CD4-positive, alpha-beta T cell treated with Interleukin-21 for 1 hour (primary cell): ENCODE measurements at places on chromosomes 13 and 19.

GRCh38 chr19:28532765-28533341, 680.1 kb downstream of the UQCRFS1 start:
- DNase-seq: no peak

GRCh38 chr13:84645196-84646012, 763.1 kb upstream of the SLITRK1 start:
- DNase-seq: no peak

GRCh38 chr19:48635263-48635965, 1.8 kb downstream of the DBP start:
- DNase-seq: peak; percentile 74

DNA sequence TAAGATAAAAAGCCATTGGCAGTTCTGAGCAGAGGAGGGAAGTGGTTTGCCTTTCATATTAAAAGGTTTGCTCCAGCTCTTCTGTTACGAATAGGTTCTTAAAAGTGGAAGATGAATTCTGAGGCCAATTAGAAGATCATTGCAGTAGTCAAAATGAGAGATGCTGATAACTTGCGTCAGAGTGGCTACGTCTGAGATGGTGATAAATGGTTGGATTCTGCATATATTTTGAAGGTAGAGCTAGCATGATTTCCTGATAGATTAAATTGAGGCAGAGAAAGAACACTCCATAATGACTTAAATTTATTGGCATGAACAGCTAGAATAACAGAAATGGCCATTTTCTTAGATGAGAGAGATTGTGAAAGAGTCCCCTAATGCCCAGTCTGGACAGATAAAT, 652.6 kb downstream of the DACH1 start:
- no peak for DNase-seq

GRCh38 chr13:57624565-57625435, 6.7 kb upstream of the PCDH17 start:
- DNase-seq: no peak

GRCh38 chr13:113114511-113115362, 7.9 kb upstream of the F10 start:
- no peak for DNase-seq

DNA sequence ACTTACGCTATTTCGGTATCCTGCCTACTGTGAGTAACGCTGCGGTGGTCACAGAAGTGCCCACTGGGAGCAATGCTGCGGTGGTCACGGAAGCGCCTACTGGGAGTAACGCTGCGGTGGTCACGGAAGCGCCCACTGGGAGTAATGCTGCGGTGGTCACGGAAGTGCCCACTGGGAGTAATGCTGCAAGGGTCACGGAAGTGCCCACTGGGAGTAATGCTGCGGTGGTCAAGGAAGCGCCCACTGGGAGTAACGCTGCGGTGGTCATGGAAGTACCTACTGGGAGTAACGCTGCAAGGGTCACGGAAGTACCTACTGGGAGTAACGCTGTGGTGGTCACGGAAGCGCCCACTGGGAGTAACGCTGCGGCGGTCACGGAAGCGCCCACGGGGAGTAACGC, 52.1 kb upstream of the SOX1 start:
- DNase-seq: no peak

- DNase-seq: peak; percentile 44
These were observed 33.7 kb downstream of the VSTM1 start for GRCh38 chr19:54029930-54030490.

DNA sequence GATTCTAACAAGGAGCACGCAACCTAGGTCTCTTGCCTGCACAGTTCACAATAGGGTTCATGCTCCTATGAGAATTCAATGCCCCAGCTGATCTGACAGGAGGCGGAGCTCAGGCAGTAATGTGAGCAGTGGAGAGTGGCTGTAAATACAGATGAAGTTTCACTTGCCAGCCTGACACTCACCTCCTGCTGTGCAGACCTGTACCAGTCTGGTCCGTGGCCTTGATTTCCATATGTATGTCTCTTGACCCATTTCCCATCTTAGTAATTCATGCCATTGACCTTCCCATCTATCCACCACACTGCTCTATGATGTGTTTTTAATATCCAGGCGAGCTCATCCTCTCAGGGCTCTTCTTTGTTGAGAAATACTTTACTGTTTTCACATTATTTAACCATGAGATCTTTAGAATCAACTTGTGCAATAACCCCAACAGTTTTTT, 95.2 kb downstream of the LRCH1 start:
- no peak for DNase-seq

DNA sequence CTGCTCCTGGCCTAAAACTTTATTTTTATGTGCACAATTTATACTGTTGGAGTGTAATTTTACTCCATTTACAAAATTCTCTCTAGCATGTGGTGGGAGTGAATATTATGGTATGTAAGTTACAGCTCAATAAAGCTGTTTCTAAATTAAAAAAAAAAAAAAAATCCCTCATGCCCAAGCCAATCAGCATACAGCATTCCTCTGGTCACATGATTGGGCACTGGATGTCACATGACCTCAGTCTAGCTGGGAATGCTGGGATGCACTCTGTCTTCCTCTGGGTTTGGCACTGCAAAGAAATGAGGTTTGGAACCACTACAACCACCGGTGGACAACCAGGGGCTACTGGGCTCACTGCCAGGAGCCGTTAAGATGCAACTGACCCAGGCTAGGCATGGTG, 67.6 kb downstream of the ZNF557 start:
- DNase-seq: no peak

- DNase-seq: no peak
These were observed 8.3 kb downstream of the COL4A1 start for GRCh38 chr13:110298505-110299282.

DNA sequence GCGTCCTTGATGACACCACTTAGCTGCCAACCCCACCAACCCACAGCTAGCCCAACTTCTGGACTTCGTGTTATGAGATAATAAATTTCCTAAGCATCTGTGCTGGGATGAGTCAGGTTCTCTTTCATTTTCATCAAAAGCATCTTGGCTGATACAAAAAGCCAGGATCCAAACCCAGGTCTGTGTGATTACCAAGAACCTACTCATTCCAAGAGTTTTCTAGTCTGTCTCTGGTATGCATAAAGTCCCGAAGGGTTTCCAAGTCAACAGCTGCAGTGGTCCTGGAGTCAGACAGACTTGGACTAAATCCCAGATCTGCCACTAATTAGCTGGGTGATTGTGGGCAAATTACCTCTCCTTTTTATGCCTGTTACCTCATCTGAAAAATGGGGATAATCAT, 55.5 kb upstream of the SERP2 start:
- no peak for DNase-seq

DNA sequence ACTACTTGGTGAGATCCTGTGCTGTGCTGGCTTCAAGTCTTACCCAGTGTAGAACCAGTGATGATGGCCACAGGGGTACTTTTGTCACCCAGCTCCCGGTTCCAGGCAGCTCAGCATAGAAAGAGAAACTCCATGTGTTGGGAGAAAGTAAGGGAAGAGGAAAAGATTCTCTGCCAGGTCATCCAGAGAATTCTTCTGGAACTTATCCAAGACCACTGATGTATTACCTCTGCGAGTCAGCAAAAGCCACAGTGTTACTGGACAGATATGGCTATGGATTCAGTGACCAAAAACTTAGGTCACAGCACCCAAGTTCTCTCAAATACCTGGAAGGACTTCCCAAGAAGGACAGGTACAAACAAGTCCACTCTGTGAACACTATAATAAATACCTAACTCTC, 399.5 kb upstream of the MIR17HG start:
- DNase-seq: no peak

DNA sequence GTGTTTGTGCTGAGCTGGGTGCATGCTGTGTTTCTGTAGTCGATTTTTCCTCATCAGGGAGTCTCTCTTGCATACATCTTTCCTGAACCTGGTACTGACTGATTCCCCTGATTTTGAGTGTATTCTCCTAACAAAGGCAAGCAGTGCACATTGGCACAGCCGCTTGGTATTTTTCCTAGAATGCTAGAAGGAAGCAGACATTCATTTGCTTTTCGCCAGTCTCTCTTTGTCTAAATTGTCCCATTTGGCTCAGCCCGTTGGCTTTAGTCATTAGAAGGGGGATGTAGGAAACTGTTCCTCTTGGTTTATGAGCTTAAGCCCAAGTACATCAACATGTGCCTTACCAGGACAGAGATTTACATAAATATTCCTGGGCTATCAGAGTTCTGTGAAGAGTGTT, 266.1 kb upstream of the TMTC4 start:
- no peak for DNase-seq

DNA sequence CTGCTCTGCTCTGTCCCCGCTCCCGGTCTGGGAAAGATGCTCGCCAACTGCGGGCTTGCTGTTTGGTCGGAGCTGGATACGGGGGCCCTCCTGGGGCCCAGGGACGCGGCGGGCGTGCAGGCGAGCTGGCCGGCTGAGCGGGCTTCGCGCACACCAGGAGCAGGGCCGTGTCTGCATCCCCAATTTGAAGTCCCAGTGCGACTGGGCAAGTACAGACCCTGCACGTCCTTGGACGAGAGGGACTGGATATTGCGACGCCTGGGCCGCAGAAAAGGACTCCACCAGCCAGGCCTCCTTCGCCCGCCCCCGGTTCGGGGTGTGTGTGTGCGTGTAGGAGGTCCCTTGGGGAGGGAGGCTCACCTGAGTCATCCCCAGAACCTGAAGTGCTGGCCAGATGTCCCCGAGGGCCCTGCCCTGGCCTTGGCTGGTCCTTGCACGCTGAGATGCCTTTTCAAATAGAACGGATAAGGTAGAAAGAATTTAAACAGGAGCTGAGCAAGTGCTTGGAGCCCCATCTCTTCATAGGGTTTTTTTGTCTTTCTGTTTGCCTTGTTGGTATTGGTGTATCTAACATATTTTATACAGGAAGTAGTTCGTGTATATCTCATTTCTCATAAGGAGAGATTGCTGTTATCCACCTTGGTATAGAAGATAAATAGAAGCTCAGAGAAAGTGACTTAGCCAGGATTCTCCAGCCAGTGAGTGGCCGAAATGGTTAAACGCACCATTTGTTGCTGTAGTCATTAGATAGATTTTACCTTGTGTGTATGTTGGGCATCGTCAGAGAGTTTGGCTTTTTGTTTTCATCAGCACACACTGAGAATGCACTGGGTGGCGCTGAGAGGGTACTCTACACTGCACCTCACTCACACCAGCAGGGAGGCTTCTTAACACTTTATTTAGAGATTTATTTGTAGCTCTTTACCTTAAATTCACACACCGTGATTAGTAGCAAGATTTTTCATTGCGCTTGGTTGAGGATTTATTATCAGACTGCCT, 1.1 kb downstream of the NAXD start:
- DNase-seq: peak; percentile 29

GRCh38 chr13:50366488-50367174, 351.4 kb downstream of the KCNRG start:
- peak; percentile 54 for DNase-seq

- DNase-seq: peak; percentile 44
These were observed 58.7 kb upstream of the PABPC3 start for GRCh38 chr13:25037057-25037813.

- no peak for DNase-seq
These were observed 43.0 kb downstream of the METTL21C start for GRCh38 chr13:102651892-102652291.

DNA sequence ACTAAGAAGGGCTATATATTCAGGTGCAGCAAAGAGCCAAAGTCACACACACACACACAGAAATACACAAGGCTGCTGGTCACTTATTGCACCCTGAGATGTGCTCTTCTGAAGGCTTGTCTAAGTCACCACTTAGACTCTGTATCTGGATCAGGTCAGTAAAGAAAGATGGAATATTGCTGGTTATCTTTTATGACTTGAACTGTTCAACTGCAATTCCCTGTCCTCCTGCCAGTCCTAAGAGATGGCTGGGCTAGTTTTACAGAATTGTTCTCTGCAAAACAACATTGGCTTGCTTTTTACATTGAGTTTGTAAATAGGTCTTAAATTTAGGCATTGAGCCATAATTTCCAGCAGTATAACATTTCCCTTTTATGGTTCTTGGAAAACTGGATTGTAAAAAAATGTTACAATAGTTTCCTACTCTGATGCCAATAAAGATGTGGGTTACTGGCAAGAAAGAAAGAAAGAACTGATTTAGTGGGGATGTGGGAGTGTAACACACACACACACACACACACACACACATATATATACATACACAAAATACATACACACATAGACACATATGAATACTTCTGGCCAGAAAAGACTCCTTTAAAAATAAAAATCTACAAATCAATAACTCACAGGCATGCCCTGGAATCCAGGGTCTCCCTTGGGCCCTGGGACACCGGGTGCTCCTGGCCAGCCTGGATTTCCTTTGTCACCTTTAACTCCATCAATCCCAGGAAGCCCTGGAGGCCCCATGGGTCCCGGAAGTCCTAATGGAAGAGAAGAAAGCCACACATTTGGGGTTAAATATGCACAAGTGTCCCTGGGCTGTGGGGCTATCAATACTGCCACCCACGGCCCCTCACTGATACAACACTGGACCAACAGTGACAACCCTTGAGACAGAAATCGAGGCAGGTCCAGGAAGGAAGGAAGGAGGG, 137.7 kb downstream of the COL4A1 start:
- no peak for DNase-seq

GRCh38 chr13:76928456-76928855, 19.9 kb upstream of the ACOD1 start:
- DNase-seq: no peak
